ENCODE measurements at places on chromosomes 2 and 18. TPM values are rescaled to one million over a fixed set of nuclear protein-coding genes. Genes with fewer than 3 reads are reported as not detected.

DNA sequence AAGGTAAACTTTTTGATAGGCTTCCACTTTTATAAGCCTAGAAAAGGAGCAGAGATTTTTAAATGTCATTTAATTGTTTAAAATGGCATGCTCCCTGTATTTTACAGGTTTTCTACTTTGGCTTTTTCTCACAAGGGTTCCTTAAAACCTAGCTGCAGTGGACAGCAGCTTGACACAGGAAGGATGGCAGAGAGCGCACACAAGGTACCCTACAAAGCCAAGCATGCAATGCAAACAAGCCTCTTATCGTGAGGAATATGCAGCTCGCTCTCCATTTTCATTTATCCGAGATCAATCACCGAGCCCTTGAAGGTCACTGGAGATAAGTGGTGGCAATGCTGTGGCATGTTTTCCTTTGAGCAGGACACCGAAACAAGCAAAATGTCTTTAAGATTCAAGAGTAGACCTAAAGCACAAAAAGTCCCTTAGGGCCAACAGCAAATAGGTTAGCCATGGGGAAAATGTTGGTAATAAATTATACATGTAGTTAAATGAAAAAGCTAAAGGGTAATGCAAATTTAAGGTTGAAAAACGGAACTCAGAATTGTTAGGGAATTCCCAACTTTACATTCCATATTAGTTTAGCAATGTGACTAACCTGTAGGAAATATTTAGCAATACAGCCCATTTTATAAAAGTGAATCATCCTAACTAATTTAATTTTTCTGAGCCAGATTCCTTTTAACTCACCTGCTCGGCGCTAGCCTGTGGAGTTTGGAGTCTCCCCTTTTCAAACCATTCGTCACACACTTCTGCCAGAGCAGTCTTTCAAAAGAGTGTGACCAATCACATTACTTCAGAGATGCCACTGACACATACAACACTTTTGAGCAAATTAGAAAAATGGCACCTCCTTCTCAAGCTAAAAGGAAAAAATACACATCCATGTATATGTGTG lies 337.9 kb upstream of the PKDCC start:
- H3K27me3 ChIP-seq = no peaks in the 10 kb centered on the region
- DNase-seq = no peak
- H3K4me1 ChIP-seq = no peaks in the 10 kb centered on the region
- no peak overlapping the region for H3K27ac ChIP-seq
- H3K4me3 ChIP-seq = no peak overlapping the region

DNA sequence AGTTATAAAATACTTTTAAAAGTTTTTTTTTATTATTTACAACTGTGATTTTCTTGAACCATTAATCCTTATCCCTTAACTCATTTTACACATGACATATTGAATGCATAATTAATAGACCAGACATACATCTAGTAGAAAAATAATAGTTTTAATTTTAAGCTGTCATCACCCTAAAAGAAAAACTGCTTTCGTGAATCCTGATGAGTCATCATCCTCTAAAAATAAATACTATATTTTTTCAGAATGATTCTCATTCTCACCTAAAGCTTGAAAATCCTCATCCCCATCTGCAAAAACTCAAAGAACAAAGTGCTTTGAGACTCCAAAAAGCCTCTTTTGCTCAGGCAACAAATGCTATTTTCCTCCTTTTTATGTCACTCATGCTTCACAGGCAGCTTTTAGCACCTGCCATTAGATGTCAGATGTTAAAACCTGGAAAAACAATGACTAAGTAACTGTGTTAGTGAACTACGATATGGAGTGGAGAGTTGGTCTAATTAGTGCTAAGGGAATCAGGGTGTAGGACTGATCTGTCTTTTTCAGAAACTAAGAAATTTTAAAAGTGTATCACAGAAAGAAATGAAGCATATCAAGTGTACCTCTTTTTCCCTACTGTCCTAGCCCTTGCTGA lies 297.6 kb downstream of the TMX3 start:
- no peaks in the 10 kb centered on the region for H3K36me3 ChIP-seq
- H3K27ac ChIP-seq = no peak overlapping the region
- H3K4me1 ChIP-seq = no peaks in the 10 kb centered on the region
- no peak for DNase-seq
- no peaks in the 10 kb centered on the region for H3K27me3 ChIP-seq

DNA sequence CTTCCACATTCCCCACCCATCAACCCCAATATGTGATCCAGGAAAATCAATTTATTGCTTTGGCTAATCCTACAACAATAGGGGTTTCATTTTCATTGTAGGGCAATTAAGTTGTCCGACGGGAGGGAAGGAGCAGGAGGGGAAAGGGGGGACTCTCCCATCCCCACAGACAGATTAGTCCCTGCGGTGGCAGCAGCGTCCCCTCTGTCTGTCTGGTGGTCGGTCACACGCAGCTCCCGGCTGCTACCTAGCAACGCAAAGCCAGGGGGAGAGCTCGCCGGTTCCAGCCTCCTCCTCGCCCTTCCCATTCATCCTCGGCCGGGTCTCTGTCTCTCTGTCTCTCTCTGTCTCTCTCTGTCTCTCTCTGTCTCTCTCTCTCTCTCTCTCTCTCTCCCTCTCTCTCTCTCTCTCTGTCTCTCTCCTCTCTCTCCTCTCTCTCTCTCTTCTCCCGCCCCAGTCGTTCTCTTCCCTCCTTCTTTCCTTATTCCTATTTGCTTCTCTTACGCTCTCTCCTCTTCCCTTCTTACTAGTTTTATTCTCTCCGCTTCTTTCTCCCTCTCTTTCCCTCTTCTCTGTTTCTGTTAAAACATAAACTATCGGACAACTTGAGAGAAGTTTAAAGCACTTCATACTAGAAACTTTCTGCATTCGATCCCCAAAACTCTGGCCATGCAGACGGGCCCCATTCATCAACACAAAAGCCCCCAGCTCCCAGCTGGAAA lies 1.2 kb downstream of the LRP2 start:
- peaks cover 68% of the 10 kb centered on the region for H3K27me3 ChIP-seq
- peaks cover 16% of the 10 kb centered on the region for H3K4me1 ChIP-seq
- peak; percentile 67 for DNase-seq
- H3K36me3 ChIP-seq = no peaks in the 10 kb centered on the region
- peak overlapping the region; percentile 82 for H3K4me3 ChIP-seq
- no peak overlapping the region for H3K27ac ChIP-seq

DNA sequence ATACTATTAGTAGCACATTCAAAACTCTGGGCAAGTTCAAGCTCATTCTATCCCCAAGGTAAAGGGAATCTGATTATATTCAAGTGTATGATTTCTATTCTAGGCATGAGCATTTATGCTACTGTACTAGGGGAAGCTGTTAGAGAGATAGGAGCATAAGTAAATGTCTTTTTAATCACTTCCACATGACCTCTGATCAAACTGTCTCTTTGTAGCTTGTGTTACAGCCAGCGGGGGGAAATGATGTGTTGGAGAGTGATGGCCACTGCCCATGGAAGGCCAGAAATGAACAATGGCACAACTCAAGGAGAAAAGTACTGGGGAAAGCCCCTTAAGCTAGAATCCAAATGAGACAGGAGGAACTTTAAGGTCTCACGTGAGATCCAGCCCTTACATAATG lies 894.9 kb upstream of the CDH2 start:
- H3K4me1 ChIP-seq = no peaks in the 10 kb centered on the region
- DNase-seq = no peak
- H3K27ac ChIP-seq = no peak overlapping the region
- H3K4me3 ChIP-seq = no peak overlapping the region
- no peaks in the 10 kb centered on the region for H3K36me3 ChIP-seq

GRCh38 chr2:135149251-135149650 lies 97.2 kb downstream of the RAB3GAP1 start:
- peaks cover 9% of the 10 kb centered on the region for H3K36me3 ChIP-seq
- no peaks in the 10 kb centered on the region for H3K27me3 ChIP-seq
- no peak for DNase-seq
- H3K4me3 ChIP-seq = no peak overlapping the region

- peaks cover 16% of the 10 kb centered on the region for H3K4me1 ChIP-seq
- no peaks in the 10 kb centered on the region for H3K27me3 ChIP-seq
- DNase-seq = no peak
- no peak overlapping the region for H3K4me3 ChIP-seq
- no peak overlapping the region for H3K27ac ChIP-seq
- H3K36me3 ChIP-seq = no peaks in the 10 kb centered on the region
These were observed 43.4 kb downstream of the MYL12B start for GRCh38 chr18:3305354-3305762.

- H3K36me3 ChIP-seq = no peaks in the 10 kb centered on the region
- no peak for DNase-seq
- H3K27me3 ChIP-seq = no peaks in the 10 kb centered on the region
- H3K27ac ChIP-seq = no peak overlapping the region
- no peaks in the 10 kb centered on the region for H3K4me1 ChIP-seq
These were observed 39.1 kb upstream of the CPS1 start for GRCh38 chr2:210517264-210517663.

DNA sequence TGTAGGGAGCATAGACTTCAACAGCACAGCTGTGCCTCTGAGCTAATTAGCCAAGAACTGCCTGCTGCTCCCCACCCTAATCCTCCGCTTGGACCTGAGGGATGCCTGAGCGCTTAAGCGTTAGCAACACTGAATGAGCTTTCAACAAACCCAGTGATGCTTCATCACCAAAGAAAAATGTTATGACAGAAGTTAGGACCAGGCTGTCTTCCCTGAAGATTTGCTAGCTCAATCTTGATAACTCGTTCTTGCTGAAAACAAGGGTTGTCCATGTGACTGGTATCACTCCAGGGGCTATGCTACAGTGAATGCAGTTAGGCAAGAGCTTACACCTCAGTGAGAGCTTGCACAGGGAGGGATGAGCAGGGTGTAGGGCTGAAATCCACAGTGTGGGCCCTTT lies 190.7 kb upstream of the SIX2 start:
- no peaks in the 10 kb centered on the region for H3K4me1 ChIP-seq
- DNase-seq = no peak
- H3K36me3 ChIP-seq = no peaks in the 10 kb centered on the region
- no peaks in the 10 kb centered on the region for H3K27me3 ChIP-seq

- no peaks in the 10 kb centered on the region for H3K27me3 ChIP-seq
- no peak overlapping the region for H3K27ac ChIP-seq
- no peak overlapping the region for H3K4me3 ChIP-seq
- no peaks in the 10 kb centered on the region for H3K36me3 ChIP-seq
- no peaks in the 10 kb centered on the region for H3K4me1 ChIP-seq
These were observed 1605.6 kb upstream of the ZEB2 start for GRCh38 chr2:146125551-146125950.

- H3K4me1 ChIP-seq = peaks cover 13% of the 10 kb centered on the region
- H3K27ac ChIP-seq = no peak overlapping the region
- peak overlapping the region; percentile 44 for H3K4me3 ChIP-seq
- H3K36me3 ChIP-seq = no peaks in the 10 kb centered on the region
- no peaks in the 10 kb centered on the region for H3K27me3 ChIP-seq
These were observed 98.3 kb upstream of the ID2 start for GRCh38 chr2:8583400-8584173.

DNA sequence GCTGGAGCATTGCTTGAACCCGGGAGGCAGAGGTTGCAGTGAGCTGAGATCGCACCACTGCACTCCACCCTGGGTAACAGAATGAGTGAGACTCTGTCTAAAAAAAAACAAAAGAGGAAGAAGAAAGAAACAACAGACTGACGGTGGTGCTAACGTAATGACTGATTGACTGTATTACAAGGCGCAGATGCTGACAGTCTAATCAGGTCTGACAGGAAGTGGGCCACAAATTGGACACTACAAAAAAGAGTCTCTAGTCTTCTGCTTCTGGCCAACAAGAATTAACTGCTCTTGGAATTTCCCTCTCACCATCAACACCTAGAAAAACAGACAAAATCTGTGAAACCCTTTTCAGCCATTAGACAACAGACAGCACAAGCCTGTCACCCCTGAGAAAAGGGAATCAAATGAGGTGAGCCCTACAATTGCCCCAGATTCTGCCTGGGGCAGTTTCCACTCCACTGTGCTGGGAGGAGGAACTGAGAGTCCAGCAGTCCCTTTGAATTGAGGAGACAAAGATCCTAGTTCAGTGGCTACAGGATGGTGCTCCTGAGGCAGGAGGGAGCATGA lies 43.3 kb downstream of the SNED1 start:
- H3K27me3 ChIP-seq = no peaks in the 10 kb centered on the region
- H3K27ac ChIP-seq = no peak overlapping the region
- H3K4me3 ChIP-seq = no peak overlapping the region
- DNase-seq = no peak
- H3K4me1 ChIP-seq = peaks cover 4% of the 10 kb centered on the region

DNA sequence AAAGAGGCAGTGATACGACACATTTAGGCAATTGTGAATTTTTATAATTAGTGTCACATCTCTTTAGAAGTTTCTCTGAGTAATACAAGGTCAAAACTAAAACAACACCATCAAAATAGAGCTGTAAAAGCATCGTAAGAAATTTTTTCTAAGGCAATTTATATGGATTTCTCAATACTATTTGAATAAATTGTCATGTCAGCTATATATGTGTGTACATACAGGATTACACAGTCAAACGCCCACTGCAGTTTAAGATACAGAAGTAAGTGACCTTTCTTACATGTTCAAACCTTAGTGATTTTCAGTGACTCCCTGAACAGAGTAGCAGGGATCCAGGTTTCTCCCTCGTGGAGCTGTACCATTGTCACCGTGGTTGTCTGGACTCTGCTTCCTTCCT lies 129.1 kb upstream of the CBLN2 start:
- no peak for DNase-seq
- no peak overlapping the region for H3K27ac ChIP-seq
- H3K36me3 ChIP-seq = no peaks in the 10 kb centered on the region
- no peaks in the 10 kb centered on the region for H3K4me1 ChIP-seq
- no peaks in the 10 kb centered on the region for H3K27me3 ChIP-seq

- no peaks in the 10 kb centered on the region for H3K27me3 ChIP-seq
- peaks cover 28% of the 10 kb centered on the region for H3K36me3 ChIP-seq
- DNase-seq = no peak
- H3K4me1 ChIP-seq = no peaks in the 10 kb centered on the region
These were observed 42.0 kb downstream of the NDUFA10 start for GRCh38 chr2:239983004-239983778.

DNA sequence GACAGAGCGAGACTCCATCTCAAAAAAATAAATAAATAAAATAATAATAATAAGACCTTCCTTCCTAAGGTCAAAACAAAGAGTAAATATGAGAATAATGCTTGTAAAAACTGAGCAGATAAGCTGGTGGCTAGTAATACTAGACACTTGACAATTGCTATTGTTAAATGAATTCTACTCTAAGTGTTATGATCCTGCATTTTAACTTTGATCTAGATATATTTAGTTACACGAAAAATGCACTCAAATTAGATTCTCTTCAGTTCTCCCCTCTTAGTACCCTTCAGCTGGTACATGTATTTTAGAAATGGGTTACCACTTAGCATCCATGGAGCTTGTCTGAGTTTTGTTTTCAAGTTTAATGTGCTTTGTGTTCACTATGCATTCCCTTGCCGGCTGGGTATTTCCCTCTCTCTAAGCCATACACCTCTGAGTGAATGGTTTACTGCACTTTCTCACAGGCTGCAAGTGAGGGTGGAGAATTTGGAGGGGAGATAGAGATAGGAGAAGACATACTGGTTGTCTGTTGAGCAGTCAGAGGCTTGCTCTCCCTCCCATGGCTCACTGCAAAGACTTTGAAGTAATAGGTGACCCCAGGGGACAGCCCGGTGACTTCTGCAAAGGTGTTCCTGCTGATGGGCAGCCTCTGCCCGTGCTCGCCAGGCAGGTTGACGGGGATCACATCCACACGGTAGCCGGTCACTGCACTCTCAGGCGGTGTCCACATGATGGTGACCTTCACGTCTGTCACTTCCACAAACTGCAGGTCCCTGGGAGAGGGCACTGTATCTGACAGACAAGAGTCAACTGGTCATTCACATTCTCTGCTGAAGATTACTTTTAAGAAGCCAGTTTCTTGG lies 29.9 kb downstream of the FN1 start:
- H3K36me3 ChIP-seq = peaks cover 45% of the 10 kb centered on the region
- DNase-seq = no peak
- no peak overlapping the region for H3K27ac ChIP-seq

Gene MMADHC
- 147 TPM for total RNA-seq

Gene NR4A2
- 0.85 TPM for total RNA-seq

Gene POTEF
- total RNA-seq = 1.8 TPM

Gene LBX2
- 0.24 TPM for total RNA-seq

Gene LAMA3
- 4.9 TPM for total RNA-seq

All from GM23338 (cell line).